T-helper 2 cell (primary cell): ENCODE measurements at places on chromosomes 16 and 17.
A peak's percentile ranks its signal among the peaks of the same experiment; 100 is the strongest.

DNA sequence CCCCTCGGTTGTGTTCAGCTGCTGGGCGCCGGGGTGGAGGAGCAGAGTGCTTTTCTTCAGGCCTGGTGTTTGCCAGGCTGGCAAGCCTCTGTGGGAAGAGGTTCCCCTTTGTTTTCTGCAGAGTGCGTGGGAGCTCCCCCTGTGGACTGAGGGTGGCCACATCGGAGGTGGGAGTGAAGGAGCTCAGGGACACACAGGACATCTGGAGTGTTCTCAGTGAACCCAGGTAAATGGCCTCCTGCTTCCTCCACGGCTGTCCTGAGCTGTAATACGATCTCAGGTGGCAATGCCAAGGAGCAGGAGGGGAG, 39.2 kb upstream of the IRF8 start:
- no peak for DNase-seq

DNA sequence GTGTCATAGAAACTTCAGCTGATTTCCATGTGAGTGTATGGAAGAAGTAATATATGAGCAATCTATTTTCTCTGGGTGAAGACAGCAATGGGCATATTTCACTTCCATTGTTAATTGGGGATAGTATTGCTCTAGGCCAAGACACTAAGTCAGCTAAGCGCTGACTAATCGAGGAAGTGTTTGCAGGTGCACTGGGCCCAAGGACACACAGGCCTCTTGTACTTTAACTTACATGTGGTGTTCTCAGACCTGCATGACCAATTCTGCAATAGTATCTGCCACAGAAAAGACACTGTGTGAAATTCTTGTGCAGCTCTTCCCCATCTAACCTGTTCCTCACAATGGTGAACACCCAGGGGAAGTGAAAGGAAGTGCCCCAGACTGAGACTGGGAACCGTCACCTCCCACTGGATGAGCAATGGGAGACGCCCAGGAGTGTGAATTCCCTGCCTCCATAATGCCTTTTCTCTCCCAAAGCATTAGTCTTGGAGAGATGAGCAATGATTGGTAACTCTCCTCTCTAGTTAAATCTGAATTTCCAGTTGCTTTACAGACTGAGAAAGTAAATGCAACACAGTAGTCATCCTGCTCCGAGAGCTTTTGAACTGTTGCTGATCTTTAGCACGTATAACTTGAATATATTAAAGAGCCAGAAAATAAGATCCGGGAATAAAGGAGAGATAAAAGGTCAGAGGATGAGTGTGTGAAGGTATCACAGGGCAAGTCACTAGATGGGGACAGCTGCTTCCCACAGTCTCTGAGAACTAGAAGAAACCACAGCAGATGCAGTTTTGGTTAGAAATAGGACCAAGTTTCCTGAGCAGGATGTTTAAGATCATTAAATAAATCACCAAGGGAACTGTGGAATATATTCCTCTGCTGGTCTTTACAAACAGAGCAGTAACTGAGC, 82.6 kb downstream of the CDK5R1 start:
- no peak for DNase-seq

- no peak for DNase-seq
Measured at GRCh38 chr17:75945211-75945610, 4.4 kb upstream of the FBF1 start.

DNA sequence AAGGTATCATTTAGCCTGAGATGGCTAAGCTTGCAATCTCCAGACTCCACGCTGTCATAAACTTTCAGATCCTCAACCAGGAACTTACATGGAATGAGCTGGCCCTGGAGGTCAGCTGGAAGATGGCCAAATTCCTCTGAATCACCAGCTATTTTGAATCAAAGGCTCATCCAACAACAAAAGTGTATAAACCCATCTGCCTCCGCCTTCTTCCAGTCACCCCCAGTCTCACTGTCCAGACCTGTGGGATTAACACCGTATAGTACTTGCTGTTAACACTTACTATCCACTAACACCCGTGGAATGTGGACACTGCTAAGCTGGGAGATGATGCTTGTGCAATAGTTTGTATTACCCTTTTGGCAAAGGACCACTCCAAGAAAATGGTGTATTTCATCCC, 1.9 kb upstream of the LCMT1 start:
- DNase-seq: no peak

DNA sequence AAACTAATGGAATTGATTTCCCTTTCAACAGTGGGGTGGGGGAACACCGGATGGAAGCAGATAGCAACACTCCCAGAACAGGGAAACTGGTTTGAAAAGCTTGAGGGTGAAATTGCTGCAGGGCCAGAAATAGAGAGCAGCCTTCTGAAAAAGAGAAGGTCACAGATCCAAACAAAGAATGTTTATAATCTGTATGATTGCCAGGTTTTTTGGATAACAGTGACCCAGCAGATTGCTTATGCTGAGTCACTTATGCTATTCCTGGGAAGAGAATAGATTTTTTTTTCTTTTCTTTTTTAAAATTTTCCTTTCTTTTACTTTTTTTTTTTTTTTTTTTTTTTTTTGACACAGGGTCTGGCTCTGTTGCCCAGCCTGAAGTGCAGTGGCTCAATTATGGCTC, 641.3 kb downstream of the KCNJ2 start:
- no peak for DNase-seq

- peak; percentile 77 for DNase-seq
Measured at GRCh38 chr17:59838052-59838916, 54.5 kb downstream of the TUBD1 start.

- peak; percentile 74 for DNase-seq
Measured at GRCh38 chr17:74780443-74781238, 4.5 kb upstream of the NAT9 start.

DNA sequence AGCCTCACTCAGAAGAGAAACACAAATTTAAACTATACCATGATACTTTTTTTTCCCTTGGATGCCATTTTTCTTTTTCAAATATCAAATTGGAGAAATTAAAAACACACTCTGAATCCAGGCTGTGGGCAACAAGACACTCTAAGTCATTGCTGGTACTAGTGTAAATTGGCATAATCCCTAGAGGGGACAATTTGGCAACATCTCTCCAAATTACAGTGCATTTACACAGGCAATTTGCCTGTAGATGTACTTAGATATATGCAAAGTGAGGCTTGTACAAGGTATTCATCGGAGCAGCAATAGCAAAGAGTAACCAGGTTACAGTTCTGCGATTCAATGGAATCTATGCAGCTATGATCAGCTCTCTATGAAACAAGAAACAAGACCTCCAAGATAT, 6.7 kb upstream of the GUCY2D start:
- no peak for DNase-seq

DNA sequence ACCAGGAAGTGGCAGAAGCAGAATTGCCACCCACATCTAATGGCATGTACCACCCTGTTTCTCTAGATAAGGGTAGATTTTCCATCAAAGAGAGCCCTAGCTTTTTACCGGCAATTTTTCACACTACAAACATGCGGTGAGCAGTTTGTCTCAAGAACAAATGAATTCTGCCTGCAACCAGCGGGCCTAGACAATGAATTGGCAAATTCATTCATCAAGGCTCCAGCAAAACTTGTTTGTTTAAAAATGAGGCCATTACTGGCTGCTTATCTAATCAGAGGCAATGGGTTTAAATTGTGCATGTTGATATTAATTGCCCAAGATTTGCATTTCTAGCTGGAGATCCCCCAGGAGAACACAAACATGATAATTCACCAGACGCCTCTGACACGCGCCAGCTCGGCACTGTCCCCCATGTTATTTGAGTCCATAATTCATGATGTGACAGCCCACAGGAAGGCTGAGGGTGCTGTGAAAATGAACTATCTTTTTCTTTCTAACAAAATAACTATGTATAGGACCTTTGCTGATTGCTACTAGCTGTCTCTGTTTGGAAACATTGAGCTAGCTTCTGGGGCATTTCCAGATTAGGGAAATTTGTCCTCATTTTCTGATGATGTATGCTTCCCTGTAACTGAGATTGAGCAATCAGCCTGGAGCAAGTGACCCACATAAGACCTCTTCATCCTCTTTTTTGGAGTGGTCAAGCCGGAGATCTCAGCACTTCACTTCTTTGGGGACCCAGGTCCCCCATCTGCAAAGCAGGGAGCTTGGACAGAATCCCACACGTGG, 80.8 kb downstream of the CNGB1 start:
- no peak for DNase-seq
